ENCODE measurements at places on chromosomes 5 and 9.

- no peak for DNase-seq
Observed at GRCh38 chr9:89430995-89431394, 66.9 kb downstream of the SEMA4D start.

DNA sequence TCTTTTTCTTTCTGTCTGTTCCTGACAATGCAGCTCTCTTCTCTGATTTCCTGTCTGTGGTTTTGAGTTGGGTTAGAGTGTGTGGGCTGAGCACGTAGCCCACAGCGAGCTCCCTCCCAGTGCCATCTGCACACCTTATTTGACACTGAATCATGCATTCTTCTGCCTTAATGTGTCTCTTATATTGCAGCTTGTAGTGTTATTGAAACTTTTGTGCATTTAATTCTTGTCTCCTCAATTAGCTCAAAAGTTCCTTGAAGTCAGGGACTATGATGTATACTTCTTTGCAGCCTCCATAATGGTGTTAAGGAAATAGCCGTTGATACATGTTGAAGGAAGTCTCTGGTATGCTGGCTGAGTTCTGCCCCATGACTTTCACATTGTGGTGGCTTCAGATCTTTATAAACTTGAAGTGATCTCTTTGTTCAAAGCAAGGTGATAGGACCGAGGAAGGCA lies 576.2 kb upstream of the CLINT1 start:
- DNase-seq, result peak; percentile 10

- no peak for DNase-seq
Observed at GRCh38 chr5:36239370-36240293, 2.1 kb downstream of the NADK2 start.

DNA sequence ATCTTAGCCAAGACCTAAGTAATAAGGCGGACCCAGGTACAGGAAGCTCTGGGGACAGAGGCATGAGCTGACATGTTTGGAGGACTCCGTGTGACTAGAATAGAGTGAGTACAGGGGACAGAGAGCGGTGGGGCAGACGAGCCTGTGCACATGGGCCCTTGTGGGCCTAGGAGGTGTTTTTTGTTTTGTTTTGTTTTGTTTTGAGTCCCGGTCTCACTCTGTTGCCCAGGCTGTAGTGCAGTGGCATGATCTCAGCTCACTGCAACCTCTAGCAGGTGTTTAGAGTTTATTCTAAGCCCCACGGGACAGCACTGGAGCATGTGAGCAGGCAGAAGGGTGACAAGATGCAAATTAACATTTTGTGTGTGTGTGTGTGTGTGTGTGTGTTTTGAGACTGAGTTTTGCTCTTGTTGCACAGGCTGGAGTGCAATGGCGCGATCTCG lies 3.1 kb upstream of the EEIG1 start:
- DNase-seq, result no peak

DNA sequence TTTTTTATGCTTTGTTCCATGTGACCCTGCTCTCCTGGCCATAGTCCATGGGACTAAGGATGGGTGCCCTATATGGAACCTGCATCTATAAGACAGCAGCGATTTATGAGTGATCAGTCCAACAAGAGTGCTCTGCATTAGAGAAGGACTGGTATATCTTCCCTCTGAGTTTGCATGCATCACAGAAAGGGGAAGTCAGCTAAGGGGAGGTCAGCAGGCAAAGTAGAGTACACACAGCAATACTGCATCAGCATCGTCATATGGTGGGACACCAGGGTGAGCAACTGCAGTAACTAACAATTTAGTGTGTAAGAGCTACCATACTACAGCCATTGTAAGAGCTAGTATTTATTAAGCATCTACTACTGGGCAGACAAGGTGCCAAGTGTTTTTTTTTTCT lies 311.3 kb downstream of the NDUFS4 start:
- no peak for DNase-seq

DNA sequence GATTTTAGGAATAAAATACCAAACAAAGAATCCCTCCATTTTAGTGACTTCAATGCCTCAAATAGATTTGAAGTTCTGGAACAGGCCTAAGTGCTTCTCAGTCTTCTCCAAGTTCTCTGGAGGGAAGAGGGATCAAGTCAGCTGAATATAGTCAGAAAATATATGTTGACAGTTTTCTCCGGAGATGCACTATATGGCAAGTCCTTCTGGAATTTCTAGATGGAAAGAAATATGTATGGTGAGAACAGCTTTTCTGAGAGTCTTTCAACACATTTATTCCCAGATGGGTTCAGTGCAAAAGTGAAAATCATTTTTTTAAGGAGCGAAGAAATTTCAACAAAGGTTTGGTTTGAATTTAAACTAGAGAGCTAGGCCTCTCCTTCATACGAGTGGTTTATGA lies 317.4 kb upstream of the SLC30A5 start:
- no peak for DNase-seq

GRCh38 chr9:35675732-35676392 lies 2.1 kb downstream of the CA9 start:
- no peak for DNase-seq

GRCh38 chr9:26361010-26361409 lies 531.6 kb downstream of the CAAP1 start:
- DNase-seq, result no peak

DNA sequence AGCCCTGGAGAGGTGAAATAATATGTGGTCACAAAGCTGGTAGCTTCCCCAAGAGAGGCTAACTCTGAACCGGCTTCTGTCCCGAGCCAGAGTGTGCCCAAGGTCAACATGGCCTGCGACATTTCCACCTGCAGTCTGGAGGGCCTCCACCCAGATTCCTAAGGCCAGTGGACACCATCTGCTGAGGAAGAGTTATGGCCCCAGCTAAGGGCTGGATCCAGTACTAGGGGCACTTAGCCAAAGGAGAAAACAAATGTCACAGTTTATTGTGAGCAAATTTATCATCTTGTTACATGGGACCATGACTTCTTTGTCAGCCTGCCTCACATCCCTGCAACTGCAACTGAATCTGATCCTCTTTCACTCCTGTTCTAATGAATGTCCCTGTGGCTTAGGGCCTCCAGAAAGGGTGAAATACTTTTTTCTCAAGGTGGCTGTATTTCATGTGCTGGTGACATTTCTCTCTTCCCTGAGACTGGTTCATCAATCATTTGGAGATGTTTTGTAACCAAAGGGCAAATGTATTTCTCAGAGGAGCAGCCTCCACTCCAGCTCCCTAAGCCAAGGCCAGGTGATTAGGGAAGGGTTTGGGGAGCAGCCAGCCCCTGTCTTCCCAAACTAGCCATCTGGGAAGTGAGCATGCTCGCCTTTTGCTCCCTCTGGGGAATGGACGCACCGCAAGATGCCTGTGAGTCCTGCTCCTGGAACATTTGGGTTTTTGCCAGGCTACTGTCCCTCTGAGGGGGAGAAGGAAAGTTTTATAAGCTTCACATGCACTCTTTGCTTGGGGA lies 148.3 kb downstream of the CMYA5 start:
- DNase-seq, result no peak

GRCh38 chr5:1973391-1974013 lies 90.8 kb upstream of the IRX4 start:
- no peak for DNase-seq

DNA sequence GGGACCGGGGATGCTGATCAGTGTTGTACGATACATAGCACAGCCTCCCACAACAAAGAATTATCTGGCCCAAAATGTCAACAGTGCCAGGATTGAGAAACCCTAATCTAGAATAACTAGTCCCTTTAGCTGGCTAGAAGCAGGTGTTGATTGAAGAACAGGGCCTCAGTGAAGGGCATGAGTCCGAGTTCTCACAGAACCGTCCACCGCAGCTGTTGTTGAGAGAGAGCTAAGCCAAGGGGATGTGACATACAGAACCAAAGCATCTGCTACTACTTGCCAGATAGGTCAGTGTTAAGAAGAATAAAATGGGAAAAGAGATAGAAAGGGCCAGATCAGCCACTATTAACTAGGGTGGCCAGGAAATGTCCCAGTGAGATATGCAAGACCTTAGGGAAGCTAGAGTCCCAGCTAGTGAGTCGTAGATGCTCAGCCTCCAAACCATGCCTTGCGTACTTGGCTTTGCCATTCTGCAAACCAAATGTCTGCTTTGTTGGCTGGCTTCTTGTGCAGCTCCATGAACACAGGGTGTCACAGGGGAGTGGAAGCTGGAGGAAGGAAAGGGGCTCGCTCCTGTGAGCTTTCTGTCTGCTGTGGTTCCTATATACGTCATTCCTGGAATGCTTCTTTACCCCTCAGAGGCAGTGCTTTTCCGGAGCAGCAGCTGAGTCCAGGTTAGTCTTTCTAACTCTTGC lies 68.9 kb downstream of the FBXO38 start:
- DNase-seq, result no peak

DNA sequence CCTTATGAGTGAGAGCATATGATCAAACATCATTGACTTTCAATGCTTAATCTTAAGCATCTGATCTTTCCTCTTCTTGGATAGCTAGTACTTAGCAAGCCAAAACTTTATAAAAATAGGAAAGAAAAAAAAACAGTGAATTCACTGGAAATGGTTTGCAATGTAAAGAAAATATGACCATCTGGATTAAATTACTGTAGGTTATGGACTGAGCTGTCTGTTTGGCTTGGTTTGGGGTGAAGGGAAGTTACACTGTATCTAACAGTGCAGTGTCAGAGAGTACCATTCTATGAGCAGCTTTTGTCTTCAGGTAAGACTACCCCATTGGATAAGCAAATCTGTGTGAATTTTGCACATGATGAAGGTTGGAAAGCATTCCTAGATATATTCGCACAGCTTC lies 151.4 kb downstream of the TLE1 start:
- no peak for DNase-seq

- DNase-seq, result no peak
Observed at GRCh38 chr9:17854487-17854886, 275.6 kb downstream of the SH3GL2 start.

DNA sequence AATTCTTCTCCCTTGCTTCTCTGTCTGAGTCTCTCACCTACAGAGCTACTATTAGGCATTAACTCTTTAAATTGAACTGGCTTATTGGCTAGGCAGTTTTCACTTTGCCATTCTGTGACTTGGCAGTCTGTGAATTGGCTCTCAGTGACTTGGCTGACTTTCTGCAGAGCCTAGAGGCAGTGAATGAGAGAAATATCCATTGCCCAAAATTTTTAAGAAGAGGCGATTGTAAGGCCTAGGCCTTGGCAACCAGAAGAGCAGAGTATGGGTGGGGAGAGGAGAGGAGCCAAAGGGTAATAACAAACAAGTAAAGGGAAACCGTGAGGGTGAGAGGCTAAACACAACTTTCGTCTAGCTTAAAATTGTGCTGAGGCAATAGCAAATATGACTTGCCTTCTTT lies 176.7 kb downstream of the PRR16 start:
- no peak for DNase-seq

DNA sequence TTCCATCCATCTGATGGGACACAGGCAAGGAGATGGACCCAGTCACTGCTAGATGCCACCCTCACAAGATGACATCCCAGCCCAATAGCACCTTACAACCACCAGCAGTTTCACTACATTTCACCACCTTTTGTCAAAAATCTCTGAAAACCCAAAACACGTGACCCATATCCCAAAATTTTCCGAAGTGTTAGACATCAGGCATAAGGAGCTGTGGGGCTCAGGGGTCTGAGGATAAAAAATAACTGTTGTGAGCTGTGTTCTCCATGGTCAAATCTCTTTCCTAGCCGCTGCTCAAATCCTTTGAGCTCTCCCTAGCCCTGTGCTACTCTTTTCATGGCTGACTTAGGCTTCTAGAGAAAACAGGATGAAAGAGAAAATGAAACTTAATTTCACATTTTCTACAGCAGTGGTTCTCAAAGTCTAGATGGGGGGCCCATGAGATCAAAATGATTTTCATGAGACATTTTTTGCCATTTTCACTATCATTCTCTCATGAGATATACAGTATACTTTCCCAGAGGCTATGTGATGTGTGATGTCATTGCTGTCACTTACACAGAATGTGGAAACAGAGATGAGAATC lies 40.7 kb downstream of the TIMD4 start:
- DNase-seq, result peak; percentile 11

GRCh38 chr5:15645381-15646160 lies 145.6 kb downstream of the FBXL7 start:
- no peak for DNase-seq

DNA sequence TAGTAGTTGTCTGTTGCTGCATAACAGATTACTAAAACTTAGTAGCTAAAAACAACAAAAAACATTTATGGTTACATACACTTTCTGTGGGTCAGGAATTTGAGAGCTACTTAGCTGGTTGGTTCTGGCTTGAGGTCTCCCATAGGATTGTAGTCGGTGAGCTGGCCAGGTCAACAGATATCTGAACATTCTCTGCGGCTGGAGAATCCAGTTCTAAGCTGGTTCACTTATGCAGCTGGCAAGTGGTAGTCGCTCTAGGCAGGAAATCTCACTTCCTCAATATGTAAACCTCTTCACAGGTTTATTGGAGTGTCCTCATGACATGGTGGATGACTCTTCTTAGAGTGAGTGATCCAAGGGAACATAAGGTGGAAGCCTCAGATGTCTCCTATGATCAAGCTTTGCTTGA lies 65.7 kb upstream of the TNFAIP8 start:
- DNase-seq, result no peak

- DNase-seq, result no peak
Observed at GRCh38 chr5:97297063-97297703, 114.1 kb upstream of the RIOK2 start.

DNA sequence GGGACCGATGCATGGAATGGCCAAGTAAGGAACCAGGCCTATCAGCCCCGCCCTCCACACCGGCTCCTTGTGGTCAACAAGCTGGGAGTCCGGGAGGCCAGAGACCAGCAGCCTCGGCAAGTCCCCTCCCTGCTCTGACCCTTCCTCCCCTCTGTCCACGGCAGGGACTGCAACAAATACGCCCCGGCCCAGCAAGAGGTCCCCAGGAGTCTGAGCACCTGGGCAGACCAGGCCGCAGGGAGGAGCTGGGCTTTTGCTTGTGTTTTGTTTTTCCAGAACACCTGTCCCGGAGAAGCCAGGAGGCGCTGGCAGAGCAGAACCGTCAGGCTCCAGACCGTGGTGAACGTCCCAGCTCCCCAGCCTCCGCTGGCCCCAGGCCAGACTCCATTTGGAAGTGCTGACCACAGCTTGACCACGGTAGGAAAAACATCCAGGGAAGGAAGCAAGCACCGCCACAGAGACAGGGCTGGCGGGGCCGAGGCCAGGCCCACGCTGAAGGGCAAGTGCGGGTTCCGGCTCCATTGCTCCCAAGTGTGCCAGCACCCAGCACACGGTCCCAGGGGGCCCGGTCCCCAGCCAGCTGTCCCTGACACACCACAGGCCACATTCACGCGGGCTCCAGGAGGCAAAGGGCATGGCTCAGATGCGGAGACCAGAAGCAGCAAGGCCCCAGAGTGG lies 56.7 kb downstream of the VAV2 start:
- DNase-seq, result no peak

GRCh38 chr5:83983852-83984251 lies 263.2 kb upstream of the HAPLN1 start:
- no peak for DNase-seq
